ENCODE measurements at places on chromosomes 16 and 17.

- no peak for DNase-seq
Observed at GRCh38 chr16:53309457-53309856, 124.8 kb upstream of the RBL2 start.

DNA sequence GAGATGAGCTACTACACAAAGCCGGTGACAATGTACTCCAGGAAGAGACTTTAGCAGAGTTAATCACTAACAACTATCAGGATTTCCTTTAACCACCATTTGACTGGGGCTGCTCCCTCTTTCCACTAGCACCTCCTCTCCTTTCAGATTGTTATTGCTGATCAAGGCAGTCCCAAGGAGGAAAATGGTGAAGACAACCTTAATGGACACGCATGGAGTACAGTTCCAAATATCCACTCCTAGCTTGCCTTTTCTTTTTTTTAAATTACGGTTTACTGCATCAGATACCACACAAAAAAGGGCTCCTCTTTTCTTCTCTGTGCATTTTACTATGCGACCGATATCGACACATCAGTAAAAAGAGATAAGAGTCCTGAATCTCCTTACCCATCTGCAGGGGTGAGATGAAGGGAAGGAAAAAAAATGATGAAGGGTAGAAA is 30.9 kb downstream of the FAM222B start:
- DNase-seq, result peak; percentile 54

DNA sequence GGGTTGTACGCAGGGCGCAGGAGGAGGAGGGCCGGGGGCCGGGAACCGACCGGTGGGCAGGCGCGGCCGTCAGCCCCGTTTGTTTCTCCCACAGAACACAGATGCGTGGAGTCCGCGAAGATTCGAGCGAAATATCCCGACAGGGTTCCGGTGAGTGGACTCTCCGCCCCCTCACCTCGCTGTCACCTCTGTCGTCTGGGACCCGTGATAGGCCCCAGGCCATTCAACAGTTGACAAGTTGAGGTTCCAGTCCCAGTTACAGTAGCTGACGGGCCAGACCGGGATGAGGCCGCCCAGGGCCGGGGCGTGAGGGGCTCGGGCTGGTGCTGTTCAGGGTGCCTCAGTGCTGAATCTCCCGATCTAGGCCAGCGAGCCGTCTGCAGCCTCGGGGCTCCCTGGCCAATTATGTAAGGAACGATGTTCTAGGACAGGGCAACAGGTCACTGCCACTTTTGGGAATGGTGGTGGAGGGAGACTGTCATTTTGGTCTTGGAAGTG is 628 bp downstream of the GABARAPL2 start:
- DNase-seq, result no peak

- peak; percentile 15 for DNase-seq
Observed at GRCh38 chr17:19339341-19339815, 23.1 kb downstream of the B9D1 start.

GRCh38 chr17:3813171-3813570 is 12.2 kb upstream of the ITGAE start:
- DNase-seq, result no peak

GRCh38 chr17:36849871-36850348 is 87.4 kb upstream of the LHX1 start:
- DNase-seq, result peak; percentile 66

GRCh38 chr17:8799570-8800212 is 526 bp upstream of the MFSD6L start:
- peak; percentile 3 for DNase-seq

All from fibroblast of villous mesenchyme (primary cell).